ENCODE measurements at places on chromosomes 3 and 15. TPM values are rescaled to one million over a fixed set of nuclear protein-coding genes. Genes with fewer than 3 reads are reported as not detected.
A peak's percentile ranks its signal among the peaks of the same experiment; 100 is the strongest.

The KLF15 gene
- 0.40 TPM for total RNA-seq

The CAPN3 gene
- 2.7 TPM for total RNA-seq

The CLRN1 gene
- total RNA-seq = not detected

DNA sequence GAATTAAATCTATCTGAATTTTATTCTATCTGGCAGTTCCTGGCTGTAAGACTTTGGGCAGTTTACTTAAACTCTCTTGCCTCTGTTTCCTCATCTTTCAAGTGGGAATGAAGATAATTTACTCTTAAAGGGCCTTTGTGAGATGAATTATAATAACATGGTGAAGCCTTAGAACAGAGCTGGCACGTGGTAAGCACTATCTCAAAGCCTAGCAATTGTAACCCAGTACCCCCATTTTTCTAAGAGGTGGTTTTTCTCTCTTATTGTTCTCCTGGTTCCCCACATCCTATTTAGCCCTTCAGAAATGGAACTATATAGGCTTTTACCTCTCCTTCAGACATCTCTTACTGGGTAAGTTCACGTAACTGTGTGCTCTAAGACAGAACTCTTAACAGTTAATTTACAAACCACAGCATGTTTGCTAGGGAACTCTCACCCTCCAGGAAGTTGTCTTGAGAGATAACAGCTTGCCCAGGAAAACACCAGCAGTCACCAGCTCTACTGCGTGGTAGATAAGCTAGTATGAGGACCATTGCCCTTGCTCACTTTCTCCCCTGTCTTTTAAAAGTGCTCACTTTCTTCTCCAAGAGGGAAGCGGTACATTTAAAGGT, 12.3 kb upstream of the CRBN start:
- H3K4me3 ChIP-seq = peak overlapping the region; percentile 11
- DNase-seq = no peak
- H3K27me3 ChIP-seq = no peaks in the 10 kb centered on the region
- H3K36me3 ChIP-seq = no peaks in the 10 kb centered on the region
- peak overlapping the region; percentile 67 for H3K27ac ChIP-seq
- H3K4me1 ChIP-seq = peaks cover 44% of the 10 kb centered on the region

The STRIT1 gene
- not detected for total RNA-seq

The CCDC33 gene
- not detected for total RNA-seq

DNA sequence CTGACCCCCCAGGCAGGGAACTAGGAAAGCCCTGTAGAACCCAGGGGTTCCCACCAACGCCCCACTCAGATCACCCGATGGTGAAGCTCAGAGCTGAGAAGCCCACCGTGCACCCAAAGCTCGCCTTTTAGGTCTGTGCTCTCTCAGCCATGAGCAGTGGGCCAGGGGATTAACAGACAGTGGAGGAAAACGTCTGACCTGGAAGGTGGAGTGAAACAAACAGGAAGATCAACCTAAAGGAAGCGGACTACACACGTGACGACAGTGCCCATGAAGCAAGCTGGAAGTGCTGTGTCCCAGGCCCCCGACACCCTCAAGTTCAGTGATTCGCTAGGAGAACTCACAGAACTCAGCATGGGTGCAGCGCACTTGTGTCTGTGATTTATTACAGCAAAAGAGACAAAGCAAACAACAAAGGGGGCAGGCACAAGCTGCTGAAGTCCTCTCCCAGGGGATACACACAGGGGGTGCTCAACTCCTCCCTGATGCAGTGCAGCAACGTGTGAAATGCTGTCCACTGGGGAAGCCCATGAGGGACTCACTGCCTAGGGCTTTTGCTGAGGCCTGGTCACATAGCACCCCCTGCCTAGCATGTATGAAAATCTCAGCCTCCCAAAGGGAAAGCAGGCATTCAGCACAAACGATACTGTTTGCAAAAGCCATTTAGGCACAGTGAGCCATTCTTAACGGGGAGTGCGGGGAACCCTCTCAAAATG, 43.5 kb downstream of the CFAP92 start:
- peak; percentile 22 for DNase-seq
- H3K27ac ChIP-seq = no peak overlapping the region
- H3K36me3 ChIP-seq = no peaks in the 10 kb centered on the region
- H3K4me3 ChIP-seq = no peak overlapping the region
- no peaks in the 10 kb centered on the region for H3K27me3 ChIP-seq
- H3K4me1 ChIP-seq = no peaks in the 10 kb centered on the region

DNA sequence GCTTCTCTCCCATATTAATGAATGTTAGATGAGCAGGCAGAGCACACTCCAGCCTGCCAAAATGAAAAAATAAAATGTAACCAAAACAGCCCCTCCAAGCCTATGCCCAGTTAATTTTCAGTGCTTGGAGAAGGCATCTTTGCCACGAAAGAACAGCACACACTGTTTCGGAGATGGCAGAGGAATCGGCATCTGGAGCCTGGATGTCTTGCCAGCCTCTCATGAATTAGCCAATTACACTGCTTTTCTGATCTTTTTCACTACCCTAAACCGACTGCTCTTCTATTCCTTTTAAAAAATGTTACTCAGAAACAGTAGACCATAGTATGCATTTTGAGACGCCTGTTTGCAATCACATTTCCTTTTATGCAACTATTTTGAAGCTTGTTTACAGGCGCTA, 249.6 kb downstream of the TLE3 start:
- H3K4me1 ChIP-seq = peaks cover 8% of the 10 kb centered on the region
- no peak overlapping the region for H3K27ac ChIP-seq
- no peak overlapping the region for H3K4me3 ChIP-seq
- H3K27me3 ChIP-seq = peaks cover 7% of the 10 kb centered on the region
- H3K36me3 ChIP-seq = no peaks in the 10 kb centered on the region

DNA sequence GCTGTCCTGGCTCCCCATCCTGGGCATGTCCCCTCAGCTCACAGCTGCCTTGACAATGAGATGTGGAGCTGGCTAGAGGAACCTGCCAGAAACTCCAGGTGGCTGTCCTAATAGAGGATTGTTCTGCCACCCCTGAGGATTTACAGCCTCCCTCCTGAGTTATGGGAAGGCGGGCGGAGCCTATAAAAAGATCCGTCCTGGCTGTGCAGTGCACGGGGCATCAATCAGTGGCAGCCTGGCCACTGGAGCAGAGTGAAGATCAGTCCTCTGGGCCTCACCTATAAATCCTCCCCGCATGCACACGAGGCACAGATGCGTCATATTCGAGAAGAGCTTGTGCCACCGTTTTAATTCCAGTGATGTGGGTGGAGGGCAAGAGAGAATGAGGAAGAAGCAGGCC, 90.0 kb downstream of the MEGF11 start:
- H3K4me3 ChIP-seq = no peak overlapping the region
- H3K27ac ChIP-seq = no peak overlapping the region
- H3K36me3 ChIP-seq = no peaks in the 10 kb centered on the region
- H3K27me3 ChIP-seq = no peaks in the 10 kb centered on the region
- DNase-seq = no peak

The PBRM1 gene
- 59.2 TPM for total RNA-seq

DNA sequence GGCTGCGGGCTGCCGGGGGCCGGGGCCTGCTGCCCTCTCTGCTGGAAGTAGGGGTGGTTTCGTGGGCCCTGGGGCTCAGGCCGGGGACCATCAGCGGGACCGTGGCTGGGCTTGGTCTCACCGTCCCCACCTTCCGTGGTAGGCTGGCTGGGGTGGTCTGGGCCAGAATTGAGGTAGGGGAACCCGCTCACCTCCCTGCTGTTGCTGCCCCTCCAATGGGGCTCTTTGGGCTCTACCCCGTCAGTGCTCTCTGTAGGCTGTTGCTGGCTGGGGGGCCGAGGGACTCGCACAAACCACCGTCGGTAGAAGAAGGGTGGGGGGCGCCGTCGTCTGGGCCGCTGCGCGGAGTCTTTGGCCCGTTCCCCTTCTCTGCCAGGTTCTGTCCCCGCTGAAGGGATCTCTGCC, 23.4 kb downstream of the RGMA start:
- DNase-seq = no peak
- peaks cover 10% of the 10 kb centered on the region for H3K27me3 ChIP-seq
- H3K36me3 ChIP-seq = no peaks in the 10 kb centered on the region
- H3K4me3 ChIP-seq = no peak overlapping the region
- H3K4me1 ChIP-seq = no peaks in the 10 kb centered on the region
- no peak overlapping the region for H3K27ac ChIP-seq

DNA sequence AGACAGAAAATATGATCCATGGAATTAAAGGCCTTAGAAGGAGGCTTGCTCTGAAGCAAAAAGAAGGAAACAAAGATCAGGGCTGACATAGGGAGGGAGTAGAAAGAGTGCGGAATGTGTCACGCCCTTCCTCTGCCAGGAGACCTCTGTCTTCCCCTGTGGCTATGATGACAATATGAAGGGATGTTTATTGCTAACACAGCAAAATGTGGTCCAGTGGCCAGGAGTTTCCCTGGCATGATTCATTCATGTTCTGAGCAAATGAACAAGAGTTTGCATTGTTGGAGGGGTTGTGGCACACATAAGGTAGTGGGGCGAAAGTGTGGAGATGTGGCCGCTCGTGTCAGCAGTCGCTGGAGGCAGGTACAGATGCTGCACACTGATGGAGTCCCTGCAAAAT, 169.4 kb downstream of the SHQ1 start:
- no peak overlapping the region for H3K27ac ChIP-seq
- H3K27me3 ChIP-seq = peaks cover 2% of the 10 kb centered on the region
- peak; percentile 21 for DNase-seq
- no peaks in the 10 kb centered on the region for H3K36me3 ChIP-seq
- peaks cover 6% of the 10 kb centered on the region for H3K4me1 ChIP-seq

- no peaks in the 10 kb centered on the region for H3K36me3 ChIP-seq
- no peaks in the 10 kb centered on the region for H3K27me3 ChIP-seq
- no peak overlapping the region for H3K27ac ChIP-seq
- no peak for DNase-seq
Observed at GRCh38 chr3:44870375-44871061, 3.9 kb upstream of the TGM4 start.

DNA sequence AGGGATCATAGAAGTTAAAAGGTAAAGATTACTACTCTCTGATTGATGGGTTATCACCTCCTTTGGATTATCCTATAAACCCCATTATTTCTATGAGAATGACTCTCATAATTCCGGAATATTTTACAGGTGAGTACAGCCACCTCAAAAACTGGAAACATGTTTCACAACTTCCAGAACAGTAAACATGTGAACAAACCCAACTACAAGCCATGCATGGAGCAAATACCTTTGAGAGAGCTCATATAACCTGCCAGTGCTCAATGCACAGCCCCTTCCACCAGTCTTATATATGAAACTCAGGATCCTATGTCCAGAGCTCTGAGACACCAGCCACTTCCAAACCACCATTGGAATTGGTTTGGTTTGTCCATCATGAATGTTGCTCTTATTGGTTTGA, 208.0 kb downstream of the MECOM start:
- H3K36me3 ChIP-seq = no peaks in the 10 kb centered on the region
- no peak for DNase-seq
- no peak overlapping the region for H3K27ac ChIP-seq
- H3K27me3 ChIP-seq = no peaks in the 10 kb centered on the region
- no peak overlapping the region for H3K4me3 ChIP-seq

GRCh38 chr3:5078151-5078550, 43.9 kb upstream of the ARL8B start:
- H3K4me1 ChIP-seq = no peaks in the 10 kb centered on the region
- peaks cover 2% of the 10 kb centered on the region for H3K27me3 ChIP-seq
- H3K36me3 ChIP-seq = no peaks in the 10 kb centered on the region
- no peak for DNase-seq
- H3K27ac ChIP-seq = no peak overlapping the region
- H3K4me3 ChIP-seq = no peak overlapping the region

The ANKUB1 gene
- total RNA-seq = not detected

The APPL1 gene
- total RNA-seq = 34.9 TPM
